ENCODE measurements at places on chromosomes 5 and 9.

DNA sequence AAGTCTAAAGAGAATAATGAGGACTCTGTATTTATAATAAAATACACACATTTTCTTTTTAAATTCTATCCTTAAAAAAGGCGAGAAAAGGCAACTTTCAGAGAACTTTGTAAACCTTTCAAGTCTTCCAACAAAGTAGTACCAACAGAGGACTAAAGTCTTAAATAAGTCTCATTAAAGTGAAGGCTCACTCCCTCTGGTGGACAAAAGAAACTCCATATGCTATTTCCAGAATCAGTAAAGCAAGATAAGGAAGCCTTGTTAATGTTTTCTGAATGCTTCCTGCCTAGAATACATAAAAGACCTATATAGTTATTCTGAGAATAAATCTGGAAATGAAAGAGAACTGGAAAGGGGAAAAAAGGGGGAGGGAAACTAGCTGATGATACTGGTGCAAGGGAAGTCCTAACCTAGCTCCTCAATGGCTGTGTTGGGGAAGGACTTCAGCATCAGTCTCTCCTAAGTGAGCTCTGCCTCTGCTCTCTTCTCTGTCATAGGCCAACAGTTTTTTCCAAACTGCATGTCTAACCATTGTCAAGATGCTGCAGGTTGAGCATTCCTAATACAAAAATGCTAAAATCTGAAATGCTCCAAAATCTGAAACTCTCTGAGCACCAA lies 7.2 kb downstream of the HMGCS1 start:
- no peak for DNase-seq

DNA sequence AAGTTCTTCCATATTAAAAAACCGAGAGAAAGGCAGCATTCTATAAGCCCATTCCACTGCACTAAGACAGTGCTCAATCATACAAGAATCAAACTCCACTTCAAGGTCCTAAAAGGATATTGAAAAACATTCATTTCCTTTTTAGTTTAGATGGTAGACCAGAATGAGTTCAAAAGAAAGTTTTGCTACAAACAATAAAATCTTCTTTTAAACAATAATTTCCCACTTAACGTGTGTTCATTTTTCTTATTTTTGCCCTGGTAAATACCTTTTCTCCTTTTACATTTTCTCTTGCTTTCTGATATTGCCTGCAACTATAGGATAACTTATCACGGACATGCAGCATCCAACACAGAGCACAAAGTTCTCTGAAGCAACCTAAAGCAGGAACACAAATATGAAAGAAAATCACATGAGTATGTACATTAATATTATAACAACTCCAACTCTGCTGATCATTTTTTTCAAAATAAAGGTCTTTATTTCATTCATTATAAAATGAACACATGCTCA lies 61.7 kb downstream of the CPLANE1 start:
- no peak for DNase-seq

- no peak for DNase-seq
Observed at GRCh38 chr9:112069318-112070169, 105.6 kb downstream of the SUSD1 start.

- DNase-seq: no peak
Observed at GRCh38 chr5:143791848-143792731, 19.9 kb upstream of the HMHB1 start.

DNA sequence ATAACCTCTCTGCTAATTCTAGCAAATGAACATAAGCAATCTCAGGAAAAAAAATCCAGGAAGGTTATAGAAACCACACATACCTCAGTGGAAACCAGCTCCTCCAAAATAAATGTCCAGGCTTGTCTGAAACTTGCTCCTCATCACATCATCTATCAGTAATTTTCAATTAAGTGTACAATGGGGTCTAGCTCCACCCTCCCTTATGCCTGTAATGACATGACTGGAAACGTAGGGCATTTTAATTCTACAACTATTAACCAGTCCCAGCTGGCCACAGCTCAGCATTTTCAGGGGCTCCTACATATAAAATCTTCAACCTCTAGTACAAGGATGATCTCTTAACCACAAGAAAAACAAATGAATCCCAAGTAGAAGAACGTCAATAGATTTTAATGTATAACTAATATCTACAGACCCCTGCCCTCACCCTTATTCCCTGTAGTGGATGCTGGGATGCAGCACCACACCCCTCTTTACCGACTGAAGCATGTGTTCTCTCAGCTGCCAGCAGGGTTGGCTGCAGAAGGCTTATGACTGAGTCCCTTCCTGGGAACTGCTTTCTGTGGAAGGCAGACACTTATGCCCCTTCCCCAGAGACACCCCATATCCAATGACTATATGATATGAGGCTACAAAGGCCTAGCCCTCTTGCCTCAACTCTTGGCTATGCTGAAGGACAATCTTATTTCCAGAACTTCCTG lies 6.8 kb downstream of the TSSK1B start:
- DNase-seq: no peak

DNA sequence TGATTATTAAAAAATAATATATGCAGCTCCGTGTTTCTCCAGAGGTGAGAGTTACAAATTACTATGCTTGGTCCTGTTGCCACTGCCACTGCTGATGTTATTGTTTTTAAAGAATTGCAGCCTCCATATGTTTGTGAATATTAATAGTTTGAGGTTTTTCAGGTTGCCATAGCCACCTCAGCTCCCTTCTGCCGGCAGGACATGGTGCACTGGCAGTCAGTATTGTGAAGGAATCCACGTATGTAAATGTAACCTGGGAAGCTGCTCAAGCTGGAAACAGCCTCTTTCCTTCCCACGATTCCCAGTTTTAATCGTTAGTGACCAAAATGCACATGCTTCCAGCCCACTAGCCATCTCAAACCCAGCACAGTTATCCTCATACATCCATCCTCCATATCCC lies 184.4 kb upstream of the CCNG1 start:
- DNase-seq: no peak

- DNase-seq: no peak
Observed at GRCh38 chr5:179404321-179405053, 59.2 kb upstream of the ADAMTS2 start.

- DNase-seq: no peak
Observed at GRCh38 chr5:147578228-147579024, 68.6 kb upstream of the DPYSL3 start.

DNA sequence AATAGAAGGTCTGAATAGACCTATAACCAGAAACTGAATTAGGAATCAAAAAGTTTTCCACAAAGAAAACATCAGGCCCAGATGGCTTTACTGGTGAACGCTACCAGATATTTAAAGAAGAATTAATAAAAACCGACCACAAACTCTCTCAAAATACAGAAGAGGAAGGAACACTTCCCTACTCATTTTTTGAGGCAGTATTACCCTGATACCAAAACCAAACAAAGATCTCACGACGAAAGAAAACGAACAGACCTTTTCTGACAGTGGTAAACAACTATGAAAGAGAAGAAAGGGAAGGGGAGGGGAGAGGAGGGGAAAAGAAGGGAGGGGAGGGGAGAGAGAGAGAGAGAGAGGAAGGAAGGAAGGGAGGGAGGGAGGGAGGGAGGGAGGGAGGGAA lies 13.5 kb downstream of the B4GALT1 start:
- no peak for DNase-seq

GRCh38 chr5:42760426-42760825 lies 3.8 kb downstream of the CCDC152 start:
- no peak for DNase-seq

- DNase-seq: no peak
Observed at GRCh38 chr5:179182601-179183000, 122.4 kb downstream of the ZNF354C start.

GRCh38 chr5:52661903-52662595 lies 125.7 kb upstream of the ITGA1 start:
- DNase-seq: no peak

GRCh38 chr9:137297966-137298365 lies 4.1 kb downstream of the NRARP start:
- DNase-seq: no peak

GRCh38 chr9:36854751-36855150 lies 179.3 kb downstream of the PAX5 start:
- DNase-seq: no peak

DNA sequence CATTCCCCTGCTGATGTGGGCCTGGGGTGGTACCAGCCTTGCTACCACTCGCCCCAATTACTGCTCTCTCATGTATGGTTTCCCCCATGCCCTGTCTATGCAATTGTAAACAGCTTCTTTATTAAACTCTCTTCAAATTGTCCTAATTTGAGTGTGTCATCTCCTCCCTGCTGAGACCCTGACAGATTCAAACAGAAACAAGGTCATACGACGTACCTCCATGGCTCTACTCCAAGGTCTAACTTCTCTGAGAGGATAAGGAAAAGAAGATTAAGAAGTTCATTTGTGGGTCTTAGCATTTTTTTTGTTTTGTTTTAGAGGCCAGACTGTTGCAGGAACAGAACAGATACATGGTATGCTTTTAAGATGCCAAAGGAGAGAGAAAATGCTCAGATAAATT lies 38.0 kb downstream of the ABITRAM start:
- no peak for DNase-seq

GRCh38 chr9:130982636-130983358 lies 26.2 kb upstream of the LAMC3 start:
- DNase-seq: no peak

GRCh38 chr9:3473405-3473804 lies 52.4 kb downstream of the RFX3 start:
- DNase-seq: no peak

DNA sequence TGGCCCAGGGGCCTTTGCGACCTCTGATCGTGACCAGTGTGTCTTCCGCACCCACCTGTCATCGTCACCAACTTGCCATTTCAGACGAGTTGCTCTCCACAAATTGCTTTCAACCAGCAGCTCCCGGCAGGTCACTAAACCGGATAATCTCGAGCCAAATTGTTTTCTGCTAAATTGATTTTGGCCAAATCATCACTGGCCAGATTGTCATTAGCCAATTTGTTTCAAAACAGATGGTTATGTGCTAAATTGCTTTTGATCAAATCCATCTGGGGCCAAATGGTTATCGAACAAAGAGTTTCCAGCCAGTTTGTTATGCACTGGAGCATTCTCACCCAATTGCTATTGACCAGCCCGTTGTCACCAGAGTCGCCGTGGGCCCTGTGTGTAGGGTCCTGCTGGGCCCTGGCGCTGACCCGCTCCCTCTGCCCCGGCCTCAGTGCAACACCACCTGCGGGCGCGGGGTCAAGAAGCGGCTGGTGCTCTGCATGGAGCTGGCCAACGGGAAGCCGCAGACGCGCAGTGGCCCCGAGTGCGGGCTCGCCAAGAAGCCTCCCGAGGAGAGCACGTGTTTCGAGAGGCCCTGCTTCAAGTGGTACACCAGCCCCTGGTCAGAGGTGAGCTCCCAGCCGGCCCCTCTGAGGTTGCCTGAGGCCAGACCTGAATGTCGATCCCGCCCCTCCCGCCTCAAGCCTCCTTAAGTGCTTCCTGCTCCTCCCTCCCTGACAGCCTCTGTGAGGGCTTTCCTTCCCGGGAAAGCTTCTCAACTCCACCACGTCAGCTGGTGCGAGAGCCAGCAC lies 35.6 kb downstream of the ADAMTSL2 start:
- no peak for DNase-seq

DNA sequence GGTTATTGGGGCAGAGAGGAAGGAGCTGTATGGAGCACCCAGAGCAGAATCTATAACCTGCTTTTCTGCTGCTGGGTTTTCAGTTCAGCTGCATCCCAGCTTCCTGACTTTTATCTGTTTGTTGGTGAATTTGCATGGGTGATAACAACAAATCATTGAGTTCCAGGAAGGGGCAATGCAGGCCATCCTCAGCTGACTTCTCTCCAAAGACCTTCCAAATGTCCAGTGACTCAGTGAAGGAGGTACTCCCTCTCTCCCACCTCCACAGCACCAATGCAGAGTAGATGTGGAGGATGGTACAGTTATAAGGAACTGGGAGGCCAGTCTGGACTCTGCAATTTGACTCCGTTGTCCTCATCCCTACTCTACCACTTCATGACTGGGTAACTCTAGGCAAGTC lies 1.6 kb upstream of the TXN start:
- no peak for DNase-seq

GRCh38 chr5:34563931-34564709 lies 92.0 kb upstream of the RAI14 start:
- no peak for DNase-seq

DNA sequence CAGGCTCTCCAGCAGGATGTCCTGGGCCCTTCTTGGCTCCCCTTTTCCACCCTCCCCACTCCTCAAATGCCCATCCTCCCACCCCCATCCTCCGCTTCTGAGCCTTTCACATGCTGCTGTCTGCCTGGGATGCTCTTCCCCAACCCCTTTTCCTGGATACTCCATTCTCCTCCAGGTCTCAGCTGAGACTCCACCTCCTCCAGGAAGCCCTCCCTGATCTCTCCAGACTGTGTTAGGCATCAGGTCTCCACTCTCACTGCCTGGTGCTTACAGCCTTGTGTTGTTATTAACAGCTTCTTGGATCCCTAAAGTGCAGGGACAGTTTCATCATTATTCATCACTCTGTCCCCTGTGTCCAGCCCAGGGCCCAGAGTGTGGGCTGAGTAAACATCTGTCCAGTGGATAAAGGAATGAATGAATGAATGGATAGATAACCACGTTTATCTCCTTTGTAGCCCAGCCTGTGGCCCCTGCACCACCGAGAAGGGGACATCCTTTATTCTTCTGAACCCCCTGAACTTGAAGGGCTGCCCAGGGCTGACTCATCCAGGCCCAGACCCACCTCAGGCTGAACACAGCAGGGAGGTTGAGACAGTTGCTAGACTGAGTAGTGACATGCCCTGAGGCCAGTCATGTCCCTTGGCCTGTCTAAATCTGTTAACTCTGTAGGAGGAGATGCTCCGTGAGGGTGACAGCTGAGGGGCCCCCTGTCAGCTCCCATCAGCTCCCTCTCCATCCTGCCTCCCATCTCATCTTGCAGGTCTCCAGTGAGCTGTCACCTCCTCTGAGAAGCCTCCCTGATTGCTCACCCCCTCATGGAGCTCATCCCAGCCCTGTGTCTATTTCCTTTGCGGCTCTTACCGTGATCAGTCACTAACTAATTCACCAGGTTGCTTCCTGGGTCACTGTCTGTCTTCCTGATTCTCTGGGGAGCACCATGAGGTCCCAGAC lies 14.6 kb upstream of the LAMC3 start:
- DNase-seq: no peak

DNA sequence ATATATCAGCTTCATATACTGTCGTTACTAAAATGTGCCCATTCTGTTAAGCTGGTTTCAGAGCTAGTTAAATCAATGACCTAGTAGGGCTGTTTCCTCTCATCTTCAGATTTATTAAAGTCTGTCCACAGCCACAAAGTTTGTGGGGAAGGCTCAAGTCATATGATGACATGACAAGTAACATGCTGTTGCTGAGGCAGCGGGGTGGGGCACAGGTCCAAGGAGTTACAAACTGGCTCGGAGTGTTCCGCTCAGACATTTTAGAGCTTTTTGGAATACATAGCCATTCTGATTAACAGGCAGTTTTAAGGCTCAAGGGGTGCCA lies 2.7 kb upstream of the ANP32B start:
- DNase-seq: no peak

- DNase-seq: no peak
Observed at GRCh38 chr5:36264202-36264760, 22.6 kb upstream of the NADK2 start.

GRCh38 chr5:159971038-159971437 lies 37.9 kb upstream of the TTC1 start:
- no peak for DNase-seq

- peak; percentile 22 for DNase-seq
Observed at GRCh38 chr9:110257097-110257841, 962 bp upstream of the TXN start.
